ENCODE measurements at places on chromosomes 6 and 20.

DNA sequence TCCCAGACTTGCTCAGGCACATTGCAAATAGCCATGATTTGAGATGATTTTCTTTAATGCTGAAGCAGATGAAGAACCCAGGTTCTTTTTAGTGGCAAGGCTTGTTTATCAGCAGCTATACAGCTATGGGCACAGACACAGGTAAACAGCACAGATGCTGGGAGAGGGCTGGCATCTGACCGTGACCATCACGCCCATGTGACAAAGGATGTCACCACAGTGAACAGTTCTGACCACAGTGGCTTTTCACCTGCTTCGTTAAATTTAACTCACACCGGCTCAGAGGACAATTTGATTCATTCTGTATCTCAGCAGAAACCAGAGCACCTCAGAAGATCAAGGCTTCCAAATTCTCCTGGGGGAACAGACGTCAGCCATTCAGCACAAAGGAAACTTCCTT lies 142.6 kb downstream of the CDH26 start:
- DNase-seq: no peak

- no peak for DNase-seq
Measured at GRCh38 chr6:158519300-158519699, 40.6 kb upstream of the TMEM181 start.

DNA sequence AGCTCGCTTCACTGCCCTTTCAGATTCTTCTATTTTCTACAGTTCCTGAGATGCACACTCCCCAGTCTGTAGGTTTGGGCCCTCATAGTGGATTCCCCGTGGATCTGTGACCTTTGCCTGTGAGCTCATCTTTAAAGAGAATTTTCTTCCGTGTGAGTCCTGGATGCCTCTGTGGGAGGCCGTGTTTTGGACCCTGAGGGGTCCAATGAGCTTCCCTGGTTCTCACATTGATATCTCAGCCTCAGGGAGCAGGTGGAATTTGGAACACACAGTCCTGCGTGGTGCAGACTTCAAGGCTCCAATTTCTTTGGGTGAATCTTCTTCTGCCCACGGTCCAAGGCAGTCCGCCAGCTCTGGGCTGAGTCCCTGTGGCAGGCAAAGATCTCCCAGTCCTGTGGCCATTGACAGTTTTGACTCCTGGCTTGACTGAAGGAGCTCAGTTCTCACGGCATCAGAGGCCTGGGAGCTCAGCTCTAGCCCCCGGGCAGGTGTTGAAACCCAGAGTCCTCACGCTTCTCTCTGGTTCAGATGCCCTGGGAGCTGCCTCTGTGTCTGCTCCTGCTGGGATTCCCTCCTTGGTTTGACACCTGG lies 61.0 kb downstream of the PSMG4 start:
- DNase-seq: no peak

GRCh38 chr6:49782293-49782692 lies 4.8 kb downstream of the PGK2 start:
- no peak for DNase-seq

- DNase-seq: no peak
Measured at GRCh38 chr20:60263725-60264709, 305.8 kb downstream of the CDH26 start.

DNA sequence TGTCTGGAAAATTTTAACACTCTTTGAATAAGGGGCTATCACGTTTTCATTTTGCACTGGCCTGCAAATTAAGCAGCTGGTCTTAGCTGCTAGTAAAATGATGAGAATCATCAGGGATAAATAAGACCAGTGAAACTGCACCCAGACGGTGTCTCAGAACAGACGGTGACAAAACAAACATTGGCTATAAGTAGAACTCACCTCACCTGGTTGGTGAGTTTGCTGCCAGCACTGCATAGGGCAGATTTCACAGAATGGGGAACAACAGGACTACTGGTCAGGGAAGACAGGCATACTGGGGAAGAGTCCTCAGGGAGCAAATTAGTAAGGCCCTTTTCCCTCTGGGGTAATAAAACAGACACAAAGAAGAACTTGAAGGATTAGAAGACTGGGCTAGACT lies 175.9 kb upstream of the CITED2 start:
- DNase-seq: no peak

GRCh38 chr6:97048771-97049170 lies 124.2 kb downstream of the KLHL32 start:
- no peak for DNase-seq

DNA sequence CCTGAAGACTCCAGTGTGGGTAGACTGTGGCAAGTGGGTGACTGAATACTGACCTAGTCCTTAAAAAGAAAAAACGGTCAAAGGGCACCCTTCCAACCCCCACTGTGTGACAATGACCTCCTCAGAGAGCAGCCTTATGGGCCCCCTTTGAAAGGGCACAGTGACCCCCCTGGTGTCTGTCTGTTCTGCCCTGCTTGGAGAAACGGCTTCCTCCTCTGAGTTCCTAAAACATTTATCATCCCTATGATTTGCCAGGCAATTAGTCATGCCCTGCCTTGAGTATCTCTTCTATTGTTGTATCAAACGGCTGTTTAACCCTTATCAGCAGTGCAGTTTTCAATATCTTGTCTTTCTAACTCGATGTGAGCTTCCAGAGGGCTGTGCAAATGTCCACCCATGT lies 21.0 kb upstream of the STX16 start:
- no peak for DNase-seq

DNA sequence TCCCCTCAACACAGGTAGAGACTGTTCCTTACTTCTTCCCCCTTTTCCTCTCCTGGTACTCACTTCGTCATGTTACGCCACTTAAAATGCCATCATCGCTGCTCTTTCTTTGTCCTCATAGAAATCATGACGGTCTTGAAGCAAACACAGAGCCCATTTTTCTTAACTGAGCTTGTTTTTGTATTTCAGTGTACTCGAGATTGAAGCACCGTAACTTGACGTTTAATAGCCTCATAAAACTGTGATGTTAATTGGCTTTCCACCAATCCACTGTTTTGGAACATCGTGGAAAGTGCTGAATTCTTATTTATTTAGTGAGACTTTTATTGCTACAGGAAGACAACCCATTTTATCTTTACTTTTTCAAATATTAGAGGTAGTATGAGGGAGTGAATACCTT lies 38.7 kb downstream of the DUSP22 start:
- DNase-seq: no peak

GRCh38 chr6:109117346-109118035 lies 22.2 kb downstream of the CEP57L1 start:
- no peak for DNase-seq

DNA sequence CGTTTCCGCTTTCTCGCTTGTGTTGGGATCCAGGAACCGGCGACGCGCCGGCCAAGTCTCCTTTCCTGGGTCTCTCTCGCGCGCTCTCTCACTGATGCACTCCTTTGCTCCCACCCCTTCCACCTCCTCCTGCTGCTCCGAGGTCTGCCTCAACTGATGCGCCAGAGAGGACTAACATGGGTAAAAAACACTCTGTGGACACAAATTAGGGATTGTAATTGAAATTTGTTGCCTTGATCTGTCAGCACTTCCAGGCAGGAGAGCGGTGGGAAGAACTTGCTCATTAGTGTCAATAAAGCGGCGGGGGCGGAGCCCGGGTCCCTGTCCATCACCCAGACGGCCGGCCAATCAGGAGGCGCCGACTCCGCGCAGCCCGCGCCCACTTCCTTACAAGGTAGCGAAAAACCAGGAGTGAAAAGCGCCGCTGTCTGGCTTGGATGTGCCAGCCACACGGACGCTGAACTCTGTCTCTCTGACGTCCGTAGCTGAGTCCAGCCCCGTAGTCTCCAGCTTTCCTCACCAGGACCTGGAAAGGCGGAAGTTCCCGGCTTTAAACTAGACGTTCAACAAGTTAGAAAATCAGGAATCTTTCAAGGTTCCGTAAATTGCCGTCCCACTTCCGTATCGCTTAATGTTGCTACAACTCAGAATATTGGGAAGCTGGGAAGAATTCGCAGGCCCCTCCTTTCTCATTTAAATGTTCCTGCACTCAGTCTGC lies at the start of gene TBX18:
Gene TBX18, minus strand, starts transcription at position 267 of the 718 bp plus-strand sequence. CDS start 417 bp downstream, outside the sequence.
- DNase-seq: peak; percentile 17

- DNase-seq: no peak
Measured at GRCh38 chr6:36633370-36633769, 39.2 kb downstream of the SRSF3 start.

GRCh38 chr6:7050872-7051779 lies 56.6 kb upstream of the RREB1 start:
- DNase-seq: peak; percentile 8

- no peak for DNase-seq
Measured at GRCh38 chr20:52975029-52975732, 3.0 kb downstream of the TSHZ2 start.

- DNase-seq: no peak
Measured at GRCh38 chr6:108948181-108948661, 100.0 kb downstream of the ARMC2 start.

DNA sequence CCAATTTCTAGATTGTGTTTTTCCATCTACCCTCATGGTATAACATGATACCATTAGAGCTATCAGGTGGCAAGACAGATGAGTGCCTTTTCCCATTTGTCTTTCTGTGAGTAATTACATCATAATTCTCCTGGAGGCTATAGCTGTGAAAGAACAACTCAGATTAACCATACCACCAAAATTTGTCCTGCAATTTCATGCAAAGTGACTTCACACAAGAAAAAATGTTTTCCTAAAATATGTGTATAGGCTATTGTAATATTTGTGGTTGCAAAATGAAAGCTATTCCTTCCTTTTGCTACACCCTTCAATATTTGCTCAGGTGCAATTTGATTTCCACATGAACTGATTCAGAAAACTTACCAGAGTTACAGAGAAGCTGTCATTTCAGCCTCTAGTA lies 547.7 kb upstream of the ID4 start:
- no peak for DNase-seq

DNA sequence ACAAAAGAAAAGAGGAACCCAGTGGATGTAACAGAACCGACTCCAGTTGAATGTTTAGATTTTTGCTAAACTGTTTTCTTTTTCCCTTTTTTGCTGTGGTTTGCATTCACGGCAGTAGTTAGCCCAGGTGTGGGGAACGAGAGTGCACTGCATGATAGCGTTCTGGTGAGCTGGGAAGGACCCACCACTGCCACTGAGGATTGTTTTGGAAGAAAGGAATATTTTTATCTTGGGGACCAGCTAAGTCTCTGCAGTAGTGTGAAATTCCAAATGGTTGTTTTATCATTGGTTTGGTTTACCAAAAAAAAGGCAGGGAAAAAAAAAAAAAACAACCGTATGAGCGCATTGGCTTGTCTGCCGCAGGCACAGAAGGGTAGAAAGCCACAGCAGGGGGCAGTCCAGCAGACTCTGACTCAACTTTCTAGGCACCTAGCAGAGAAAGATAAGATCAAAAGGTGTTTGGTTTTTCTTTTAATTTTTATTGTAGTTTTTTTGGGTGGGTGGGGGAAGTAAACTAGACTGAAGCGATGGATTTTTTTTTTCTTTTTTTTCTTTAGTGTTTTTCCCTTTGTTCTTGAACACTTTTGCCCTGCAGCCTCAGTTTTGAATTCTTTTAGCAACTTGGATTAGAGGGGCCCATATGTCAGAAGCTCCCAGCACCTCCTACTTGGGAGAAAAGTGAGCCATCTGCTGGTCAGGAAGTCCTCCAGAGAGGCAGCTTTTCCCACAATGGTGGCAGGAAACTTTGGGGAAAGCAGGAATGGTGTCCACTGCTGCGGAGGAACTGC lies 13.5 kb upstream of the RAB5IF start:
- DNase-seq: no peak

- no peak for DNase-seq
Measured at GRCh38 chr6:39330057-39330456, 7.6 kb upstream of the KCNK16 start.

DNA sequence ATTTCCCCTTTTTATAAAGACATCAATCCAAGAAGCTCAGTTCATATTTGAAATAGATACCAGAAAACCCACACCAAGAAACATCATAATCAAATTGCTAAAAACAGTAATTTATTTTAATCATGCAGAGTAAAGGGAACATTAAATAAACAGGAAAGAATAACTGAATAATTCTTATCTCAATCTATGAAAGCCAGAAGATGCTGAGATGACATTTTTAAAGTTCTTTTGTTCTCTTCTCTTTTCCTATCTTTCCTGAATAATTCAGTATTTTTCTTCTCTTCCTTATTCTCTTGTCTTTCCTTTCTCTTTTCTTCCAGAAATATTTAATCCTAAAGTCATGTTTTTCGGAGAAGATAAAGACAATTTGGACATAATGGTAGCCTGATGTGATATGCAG lies 259.0 kb upstream of the OPRM1 start:
- no peak for DNase-seq

DNA sequence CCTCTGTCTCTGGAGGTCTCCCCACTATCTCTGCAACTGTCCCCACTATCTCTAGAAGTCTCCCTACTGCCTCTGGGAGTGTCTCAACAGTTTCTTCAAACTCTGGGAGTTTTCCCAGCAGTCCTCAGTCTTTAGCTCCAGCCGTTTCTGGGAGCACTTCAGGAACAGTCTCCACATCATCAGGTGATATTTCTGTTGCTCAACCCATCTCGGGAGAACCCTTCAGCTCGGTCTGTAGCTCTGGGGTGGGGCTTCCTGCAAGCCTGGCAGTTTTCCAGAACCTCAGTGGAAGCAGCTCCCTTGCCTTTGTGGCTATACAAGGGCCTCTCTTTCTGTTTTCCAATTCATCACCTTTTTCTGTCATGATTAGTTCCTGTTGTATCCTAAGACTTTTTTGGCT lies 3.0 kb upstream of the SFTA2 start:
- DNase-seq: no peak

- no peak for DNase-seq
Measured at GRCh38 chr6:105091140-105091829, 88.5 kb downstream of the POPDC3 start.

DNA sequence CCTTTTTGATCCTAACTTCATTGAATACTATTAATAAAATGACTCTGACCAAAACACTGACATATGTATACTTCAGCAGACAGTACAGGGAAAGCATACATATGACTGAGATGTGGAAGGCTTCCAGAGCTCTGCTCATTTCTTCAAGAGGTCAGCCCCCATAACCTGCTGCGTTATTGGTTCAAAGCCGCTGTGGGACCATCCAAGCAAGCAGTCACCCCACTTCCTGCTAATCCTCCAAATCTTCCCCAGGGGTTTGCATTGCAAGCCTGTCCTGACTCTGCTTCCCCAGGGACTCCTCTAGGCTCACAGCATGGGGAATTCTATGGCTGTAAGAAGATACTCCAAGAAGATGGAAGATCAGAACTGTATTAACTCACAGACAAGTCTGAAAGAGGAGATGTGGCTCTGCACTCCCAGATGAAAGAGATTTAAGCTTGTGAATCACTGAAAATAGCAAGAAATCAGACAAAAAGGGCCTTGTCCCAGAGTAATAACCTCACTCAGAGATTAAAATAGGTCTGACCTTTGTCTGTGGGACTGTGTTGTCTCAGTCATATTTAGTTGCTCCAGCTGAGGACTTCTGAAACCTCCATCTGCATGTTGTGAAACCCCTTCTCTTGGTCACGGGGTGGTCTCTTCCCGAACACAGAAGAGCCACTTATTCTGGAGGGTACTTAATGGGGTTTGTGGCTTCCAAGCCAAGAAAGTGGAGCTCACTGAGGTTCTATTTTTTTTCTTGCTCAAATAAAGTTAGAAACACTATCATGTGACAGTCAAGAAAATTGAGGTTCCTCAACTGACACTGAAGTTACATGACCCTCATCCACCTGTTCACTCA lies 101.5 kb upstream of the MARCKS start:
- DNase-seq: no peak

- DNase-seq: no peak
Measured at GRCh38 chr6:69601132-69601531, 195.7 kb downstream of the LMBRD1 start.

Data from esophagus squamous epithelium (tissue), 5 donors.